ENCODE measurements at places on chromosomes 3 and 15.
A peak's percentile ranks its signal among the peaks of the same experiment; 100 is the strongest.

DNA sequence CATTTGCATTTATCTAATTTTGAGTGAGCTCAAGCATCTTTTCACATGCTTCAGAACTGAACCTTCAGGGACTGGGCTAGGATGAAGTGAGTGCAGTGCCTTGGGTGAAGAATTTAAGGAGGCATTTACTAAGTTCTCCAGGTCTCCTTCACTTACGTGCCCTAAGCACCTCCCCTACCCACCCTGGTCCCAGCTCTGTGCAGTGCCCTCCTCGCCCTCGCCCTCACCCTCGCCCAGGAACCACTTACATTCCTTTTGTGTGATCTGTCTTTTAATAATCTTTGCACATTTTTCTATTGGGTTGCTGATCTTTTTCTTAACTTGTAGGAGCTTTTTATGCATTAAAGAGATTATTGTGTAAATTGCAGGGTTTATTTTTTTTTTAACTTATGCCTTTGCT is 322.6 kb downstream of the THSD4 start:
- no peak overlapping the region for H3K27ac ChIP-seq
- H3K27me3 ChIP-seq = peaks cover 2% of the 10 kb centered on the region
- peaks cover 50% of the 10 kb centered on the region for H3K4me1 ChIP-seq
- H3K4me3 ChIP-seq = no peak overlapping the region
- peaks cover 17% of the 10 kb centered on the region for H3K36me3 ChIP-seq

GRCh38 chr3:79161941-79162340 is 605.9 kb downstream of the ROBO1 start:
- H3K4me1 ChIP-seq = peaks cover 28% of the 10 kb centered on the region
- DNase-seq = peak; percentile 14
- H3K27ac ChIP-seq = no peak overlapping the region
- H3K4me3 ChIP-seq = peak overlapping the region; percentile 30
- no peaks in the 10 kb centered on the region for H3K36me3 ChIP-seq

DNA sequence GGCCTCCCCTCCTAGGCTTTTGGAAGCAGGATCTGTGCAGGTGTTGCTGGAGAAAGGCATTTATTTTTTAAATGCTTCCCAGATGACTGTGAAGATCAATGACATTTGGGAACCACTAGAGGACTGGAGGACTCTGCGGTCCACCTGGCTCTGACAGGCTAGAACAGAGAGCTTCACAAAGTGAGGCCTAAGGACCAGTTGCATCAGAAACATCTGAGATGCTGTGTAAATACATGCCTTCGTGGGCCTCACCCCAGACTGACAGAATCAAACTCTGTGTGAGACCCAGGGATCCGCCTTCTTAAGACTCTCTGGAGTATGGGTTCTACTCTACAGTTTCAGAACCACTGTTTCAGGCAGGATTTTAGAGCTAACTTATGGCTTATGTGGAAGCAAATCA is 105.0 kb upstream of the ICE2 start:
- H3K4me3 ChIP-seq = no peak overlapping the region
- DNase-seq = no peak
- no peaks in the 10 kb centered on the region for H3K36me3 ChIP-seq
- peaks cover 4% of the 10 kb centered on the region for H3K27me3 ChIP-seq
- H3K27ac ChIP-seq = peak overlapping the region; percentile 40

DNA sequence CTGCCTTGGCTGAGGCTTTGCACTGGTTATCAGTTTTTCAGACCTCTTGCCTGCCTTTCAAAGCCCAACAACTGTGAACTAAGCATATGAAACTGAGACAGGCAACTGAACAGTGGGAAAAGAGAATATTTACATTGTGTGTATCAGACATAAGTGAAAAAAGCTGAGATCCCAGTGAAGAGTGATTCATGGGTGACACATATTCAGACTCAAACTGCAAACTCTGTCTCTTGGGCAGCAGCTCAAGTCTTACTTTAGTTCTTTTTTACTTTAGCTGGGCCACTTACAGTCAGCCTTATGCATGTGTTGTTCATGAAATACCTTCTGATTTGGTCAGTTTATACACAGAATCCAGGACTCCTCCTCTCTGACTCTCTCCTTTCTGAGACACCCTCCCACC is 19.2 kb downstream of the SUCLG2 start:
- peak overlapping the region; percentile 96 for H3K27ac ChIP-seq
- peaks cover 64% of the 10 kb centered on the region for H3K4me1 ChIP-seq
- H3K27me3 ChIP-seq = no peaks in the 10 kb centered on the region

DNA sequence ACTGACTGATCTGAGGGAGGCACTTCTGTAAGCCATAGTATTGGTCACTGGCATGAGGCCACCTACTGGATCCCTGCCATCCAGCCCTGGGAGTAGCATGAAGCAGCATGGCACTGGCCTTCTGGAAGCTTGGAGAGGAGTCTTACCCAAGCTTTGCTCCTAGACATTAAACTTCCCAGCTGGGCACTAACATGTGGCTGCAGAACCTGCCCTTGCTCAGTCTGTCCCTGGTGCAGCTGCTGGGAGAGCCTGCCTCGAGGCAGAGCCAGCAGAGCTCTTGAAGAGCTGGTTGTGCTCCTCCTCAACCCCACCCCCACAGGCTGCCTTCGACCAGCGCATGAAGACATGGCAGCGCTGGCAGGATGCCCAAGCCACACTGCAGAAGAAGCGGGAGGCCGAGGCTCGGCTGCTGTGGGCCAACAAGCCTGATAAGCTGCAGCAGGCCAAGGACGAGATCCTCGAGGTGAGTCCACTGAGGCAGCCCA is 17.1 kb upstream of the SNX22 start:
- H3K36me3 ChIP-seq = peaks cover 46% of the 10 kb centered on the region
- no peaks in the 10 kb centered on the region for H3K4me1 ChIP-seq
- H3K4me3 ChIP-seq = no peak overlapping the region
- no peak for DNase-seq
- no peaks in the 10 kb centered on the region for H3K27me3 ChIP-seq
- no peak overlapping the region for H3K27ac ChIP-seq

GRCh38 chr3:122312826-122313225 is 12.2 kb upstream of the CSTA start:
- no peak for DNase-seq
- no peaks in the 10 kb centered on the region for H3K4me1 ChIP-seq
- H3K36me3 ChIP-seq = no peaks in the 10 kb centered on the region
- no peak overlapping the region for H3K27ac ChIP-seq
- H3K27me3 ChIP-seq = peaks cover 14% of the 10 kb centered on the region
- no peak overlapping the region for H3K4me3 ChIP-seq

DNA sequence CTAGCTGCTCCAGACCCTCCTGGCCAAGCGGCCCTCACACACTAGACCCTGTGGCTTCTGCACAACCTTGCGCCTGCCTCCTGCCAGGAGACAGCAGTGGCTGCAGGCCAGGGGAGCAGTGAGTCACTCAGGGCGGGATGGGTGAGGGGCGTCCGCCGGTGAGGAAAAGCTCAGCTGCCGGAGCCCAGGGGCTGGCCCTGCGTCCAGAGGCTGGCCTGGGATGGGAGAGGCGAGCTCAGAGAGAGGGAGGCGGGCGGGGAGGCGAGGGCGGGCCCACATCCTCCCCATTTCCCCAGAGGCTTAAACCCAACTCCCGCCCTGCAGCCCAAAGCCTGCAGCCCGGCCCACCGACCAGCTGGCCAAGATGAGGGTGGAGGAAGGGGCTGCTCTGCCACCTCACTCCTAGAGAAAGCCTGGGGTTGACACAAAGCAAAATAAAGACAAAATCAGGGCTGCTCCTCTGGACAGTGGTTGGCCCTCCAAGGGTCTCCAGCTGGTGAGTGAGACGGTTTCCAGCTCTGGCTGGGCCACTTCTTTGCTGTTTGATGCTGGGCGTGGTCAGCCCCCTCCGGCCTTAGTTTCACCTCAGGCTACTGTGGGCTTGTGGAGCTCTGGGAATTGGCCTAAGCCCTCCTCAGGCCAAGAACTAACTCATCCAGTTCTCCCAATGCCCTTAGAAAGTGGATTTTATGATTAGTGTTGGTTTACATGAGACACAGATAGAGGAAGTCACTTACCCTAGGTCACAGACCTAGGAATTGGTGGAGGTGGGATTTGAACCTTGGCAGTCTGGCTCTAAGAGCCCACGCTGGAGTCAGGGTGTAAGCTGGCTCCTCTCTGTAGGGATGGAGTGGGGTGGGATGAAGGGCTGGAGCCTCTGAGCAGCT is 50.6 kb downstream of the IQSEC1 start:
- H3K27ac ChIP-seq = no peak overlapping the region
- no peaks in the 10 kb centered on the region for H3K36me3 ChIP-seq
- DNase-seq = peak; percentile 55
- no peak overlapping the region for H3K4me3 ChIP-seq
- H3K27me3 ChIP-seq = peaks cover 5% of the 10 kb centered on the region

- no peak overlapping the region for H3K27ac ChIP-seq
- H3K36me3 ChIP-seq = peaks cover 36% of the 10 kb centered on the region
- no peak overlapping the region for H3K4me3 ChIP-seq
- no peaks in the 10 kb centered on the region for H3K27me3 ChIP-seq
- DNase-seq = peak; percentile 31
Observed at GRCh38 chr15:67685008-67685599, 140.2 kb upstream of the SKOR1 start.

- no peaks in the 10 kb centered on the region for H3K36me3 ChIP-seq
- no peak for DNase-seq
- no peak overlapping the region for H3K27ac ChIP-seq
- H3K27me3 ChIP-seq = peaks cover 16% of the 10 kb centered on the region
- H3K4me1 ChIP-seq = peaks cover 33% of the 10 kb centered on the region
- H3K4me3 ChIP-seq = no peak overlapping the region
Observed at GRCh38 chr3:72451841-72452240, 396.4 kb downstream of the SHQ1 start.

DNA sequence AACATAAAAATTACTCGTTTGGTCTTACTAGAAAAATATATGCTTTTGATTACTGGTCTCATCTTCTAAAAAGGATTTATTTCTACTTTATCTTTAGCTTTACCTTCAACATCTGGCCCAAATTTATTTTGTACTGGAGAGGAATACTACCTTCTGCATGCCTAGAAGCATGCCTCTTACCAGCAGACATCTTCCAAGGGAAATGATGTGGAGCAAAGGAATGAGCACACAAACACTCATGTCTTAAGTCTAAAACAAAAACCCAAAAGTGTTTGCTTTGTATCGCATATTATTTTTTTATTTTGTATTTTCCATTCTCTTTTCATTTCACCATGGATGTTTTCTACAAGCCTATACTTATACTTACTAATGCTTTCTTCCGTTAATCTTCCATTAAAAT is 304.6 kb upstream of the KCNMB2 start:
- peaks cover 13% of the 10 kb centered on the region for H3K4me1 ChIP-seq
- no peak for DNase-seq
- H3K27ac ChIP-seq = no peak overlapping the region
- no peaks in the 10 kb centered on the region for H3K36me3 ChIP-seq

- peak overlapping the region; percentile 47 for H3K4me3 ChIP-seq
- H3K4me1 ChIP-seq = peaks cover 43% of the 10 kb centered on the region
- no peaks in the 10 kb centered on the region for H3K27me3 ChIP-seq
Observed at GRCh38 chr15:67524235-67524634, 3.3 kb downstream of the C15orf61 start.

DNA sequence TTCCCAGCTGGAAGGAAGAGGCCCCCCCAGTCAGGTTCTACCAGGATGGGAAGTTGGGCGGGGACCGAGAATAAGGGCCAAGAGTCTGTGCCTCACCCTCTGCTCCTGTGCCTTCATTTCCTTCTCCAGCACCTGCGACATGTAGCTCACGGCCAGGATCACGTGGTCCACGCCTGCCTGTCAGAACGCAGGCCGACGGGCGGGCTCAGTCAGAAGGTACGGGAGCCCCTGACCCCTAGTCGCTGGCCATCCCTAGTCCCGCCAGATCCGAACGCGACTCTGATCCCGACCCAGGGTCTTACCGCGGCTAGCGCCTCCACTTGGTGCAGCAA is 489 bp downstream of the GMPPB start:
- H3K27me3 ChIP-seq = peaks cover 20% of the 10 kb centered on the region
- peak overlapping the region; percentile 97 for H3K4me3 ChIP-seq
- peak; percentile 36 for DNase-seq
- H3K4me1 ChIP-seq = peaks cover 36% of the 10 kb centered on the region

- no peak for DNase-seq
- H3K27me3 ChIP-seq = no peaks in the 10 kb centered on the region
- peaks cover 9% of the 10 kb centered on the region for H3K4me1 ChIP-seq
Observed at GRCh38 chr15:34942363-34942762, 27.2 kb downstream of the AQR start.

DNA sequence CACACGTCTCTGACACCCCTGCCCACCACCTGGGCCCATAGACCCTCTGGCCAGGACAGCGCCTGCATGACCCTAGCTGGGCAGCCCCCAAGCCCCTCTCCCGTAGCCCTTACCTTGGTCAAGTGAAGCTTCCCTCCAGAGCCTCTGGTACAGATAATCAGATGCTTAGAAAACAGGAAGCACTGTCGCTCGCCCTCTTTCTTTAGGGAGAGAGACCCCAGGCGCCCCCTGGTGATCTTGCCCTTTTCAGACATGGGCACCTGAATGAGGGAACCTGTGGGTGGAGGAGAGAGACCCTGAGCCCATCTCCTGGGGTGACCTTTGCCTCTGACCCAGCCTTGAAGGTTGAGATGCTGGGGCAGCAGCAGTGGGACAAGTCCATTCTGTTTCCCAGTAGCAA is 65.4 kb downstream of the RASGRF1 start:
- no peak for DNase-seq
- H3K36me3 ChIP-seq = no peaks in the 10 kb centered on the region
- no peak overlapping the region for H3K4me3 ChIP-seq
- no peaks in the 10 kb centered on the region for H3K4me1 ChIP-seq

- H3K27ac ChIP-seq = no peak overlapping the region
- no peak for DNase-seq
- peaks cover 31% of the 10 kb centered on the region for H3K4me1 ChIP-seq
Observed at GRCh38 chr3:65588884-65589283, 449.8 kb downstream of the MAGI1 start.

GRCh38 chr3:46278816-46279672 is 36.8 kb downstream of the CCR3 start:
- H3K27ac ChIP-seq = no peak overlapping the region
- peaks cover 7% of the 10 kb centered on the region for H3K36me3 ChIP-seq
- no peak overlapping the region for H3K4me3 ChIP-seq
- no peaks in the 10 kb centered on the region for H3K4me1 ChIP-seq
- no peak for DNase-seq

DNA sequence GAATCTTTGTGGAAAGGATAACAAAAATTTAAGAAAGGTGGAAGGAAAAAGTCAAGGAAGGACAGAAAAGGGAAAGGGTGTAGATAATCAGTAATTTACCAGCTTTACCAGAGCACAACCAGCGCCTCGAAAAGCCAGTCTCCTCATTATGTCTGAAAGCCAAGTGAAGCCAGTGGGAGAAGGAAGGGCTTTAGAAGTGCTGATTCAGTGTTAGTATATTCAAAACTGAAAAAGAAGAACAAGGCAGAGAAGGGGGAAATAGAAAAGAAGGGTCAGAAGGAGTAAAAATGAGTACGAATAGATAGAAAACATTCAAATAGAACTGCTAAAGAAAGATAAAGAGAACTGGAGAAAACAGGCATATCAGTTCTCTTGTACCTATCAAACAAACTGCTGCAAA is 4.1 kb downstream of the PBRM1 start:
- no peak for DNase-seq
- H3K27ac ChIP-seq = peak overlapping the region; percentile 67
- no peak overlapping the region for H3K4me3 ChIP-seq

- peak overlapping the region; percentile 82 for H3K4me3 ChIP-seq
- no peaks in the 10 kb centered on the region for H3K36me3 ChIP-seq
- peak; percentile 53 for DNase-seq
- H3K27ac ChIP-seq = peak overlapping the region; percentile 73
- peaks cover 36% of the 10 kb centered on the region for H3K27me3 ChIP-seq
Observed at GRCh38 chr15:45550436-45550835, 27.9 kb upstream of the SLC30A4 start.

GRCh38 chr3:82802501-82802900 is 1041.1 kb upstream of the GBE1 start:
- no peaks in the 10 kb centered on the region for H3K36me3 ChIP-seq
- no peaks in the 10 kb centered on the region for H3K27me3 ChIP-seq
- H3K4me3 ChIP-seq = no peak overlapping the region
